ENCODE measurements at places on chromosomes 4 and X. TPM values are rescaled to one million over a fixed set of nuclear protein-coding genes. Genes with fewer than 3 reads are reported as not detected.

The ZGRF1 gene
- total RNA-seq, result 2.7 TPM

The NAT8L gene
- 1.4 TPM for total RNA-seq

The NOX1 gene
- 0.84 TPM for total RNA-seq

The RNF175 gene
- total RNA-seq, result 0.10 TPM

The PPP1R3F gene
- total RNA-seq, result 4.7 TPM

The GAGE13 gene
- total RNA-seq, result not detected

The IL1RAPL1 gene
- total RNA-seq, result 0.10 TPM

The AMBN gene
- total RNA-seq, result not detected

The WAS gene
- 4.1 TPM for total RNA-seq

The STARD8 gene
- total RNA-seq, result 3.3 TPM

The HPGDS gene
- 3.0 TPM for total RNA-seq

The UPF3B gene
- total RNA-seq, result 5.2 TPM

The SYTL5 gene
- 0.42 TPM for total RNA-seq

The UGT2A1 gene
- total RNA-seq, result 0.52 TPM

The C4orf36 gene
- not detected for total RNA-seq

The SLC39A8 gene
- total RNA-seq, result 28.0 TPM

The SSX1 gene
- not detected for total RNA-seq

The TLR8 gene
- total RNA-seq, result 0.08 TPM

The USP17L29 gene
- total RNA-seq, result not detected

The SPACA5 gene
- not detected for total RNA-seq

The DHRSX gene
- 10.9 TPM for total RNA-seq

The TMPRSS11D gene
- total RNA-seq, result not detected

The NFXL1 gene
- total RNA-seq, result 10.7 TPM

The FGFR3 gene
- total RNA-seq, result 438 TPM

The DRD5 gene
- total RNA-seq, result not detected

The NPY2R gene
- total RNA-seq, result not detected

The HSD17B13 gene
- total RNA-seq, result 68.1 TPM

The SPANXA2 gene
- total RNA-seq, result not detected

The FGFRL1 gene
- 9.8 TPM for total RNA-seq

The ADGRG4 gene
- total RNA-seq, result not detected

The SHROOM4 gene
- 6.0 TPM for total RNA-seq

The IGFBP7 gene
- 147 TPM for total RNA-seq

The ASMT gene
- not detected for total RNA-seq

The MAGED4 gene
- total RNA-seq, result not detected

The UNC5C gene
- total RNA-seq, result 1.8 TPM

The UGT2B7 gene
- total RNA-seq, result 0.25 TPM

The CYLC1 gene
- not detected for total RNA-seq

The HMX1 gene
- total RNA-seq, result not detected

The VCX2 gene
- total RNA-seq, result not detected

The SPANXB1 gene
- total RNA-seq, result not detected

The TCEAL8 gene
- 54.6 TPM for total RNA-seq

The SLITRK2 gene
- 1.3 TPM for total RNA-seq

The ACOX3 gene
- total RNA-seq, result 37.5 TPM

The HSPA4L gene
- 15.8 TPM for total RNA-seq

The PARM1 gene
- 13.3 TPM for total RNA-seq

The IQCM gene
- not detected for total RNA-seq

The ADH1B gene
- total RNA-seq, result 290 TPM

The RRAGB gene
- total RNA-seq, result 11.6 TPM

The KLB gene
- 0.38 TPM for total RNA-seq

The RPL10 gene
- 8,500 TPM for total RNA-seq

The ACTRT1 gene
- not detected for total RNA-seq

Data from lower leg skin (tissue), 4 donors.